Stimulated activated CD4-positive, alpha-beta T cell treated with anti-CD3 and anti-CD28 coated beads, Interleukin-4, amount 100 ng/mL, for 24 hours (primary cell): ENCODE measurements at places on chromosomes 5 and 9.

GRCh38 chr5:9428272-9428671 lies 117.6 kb downstream of the SEMA5A start:
- no peak for DNase-seq

GRCh38 chr9:20112205-20112783 lies 323.5 kb upstream of the SLC24A2 start:
- no peak for DNase-seq

DNA sequence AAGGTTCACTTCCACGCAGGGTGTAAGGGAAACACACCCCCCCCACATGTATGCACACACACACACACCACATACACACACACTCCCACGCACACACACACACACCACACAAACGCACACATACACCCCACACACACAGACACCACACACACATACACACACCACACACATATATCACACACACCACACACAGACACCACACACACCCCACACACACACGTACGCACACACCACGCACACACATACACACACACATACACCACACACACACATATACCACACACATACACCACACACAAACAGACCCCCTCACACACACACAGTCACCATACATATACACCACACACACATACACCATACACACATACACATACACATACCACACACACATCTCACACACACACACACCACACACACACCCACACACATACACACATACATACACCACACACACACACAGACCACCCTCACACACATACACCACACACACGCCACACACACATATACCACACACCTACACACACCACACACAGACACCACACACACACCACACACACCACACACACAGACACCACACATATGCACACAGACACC lies 44.3 kb upstream of the NEURL1B start:
- no peak for DNase-seq

DNA sequence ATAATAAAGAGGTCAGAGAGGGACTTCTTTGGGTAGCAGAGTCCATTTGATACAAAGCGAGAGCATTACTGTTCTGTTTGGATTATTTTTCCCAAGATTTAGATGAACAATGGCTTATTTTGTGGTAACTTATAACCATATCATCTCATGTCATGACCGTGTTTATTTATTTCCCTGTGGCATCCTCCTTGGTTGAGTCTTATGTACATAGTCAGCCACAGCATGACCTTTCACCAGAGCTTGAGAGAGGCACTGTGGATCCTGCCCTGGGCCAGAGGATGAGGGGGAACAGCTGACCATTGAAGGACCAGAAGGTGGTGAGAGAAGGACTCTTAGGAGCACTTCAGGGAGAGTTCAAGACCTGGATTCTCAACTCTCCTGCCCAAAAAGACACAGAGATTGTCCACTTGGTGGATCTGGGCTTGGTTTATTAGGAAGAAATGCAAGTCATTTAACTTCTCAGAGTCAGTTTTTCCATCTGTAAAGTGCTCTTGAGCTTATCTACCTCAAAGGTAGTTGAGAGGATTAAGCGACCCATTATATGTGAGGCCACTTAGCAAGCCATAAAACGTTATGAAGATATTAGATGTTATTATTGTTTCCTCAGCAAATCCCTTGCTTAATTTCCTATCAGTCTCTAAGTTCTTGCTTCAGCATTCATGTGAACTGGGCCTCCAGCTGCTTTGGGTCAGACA lies 51.4 kb downstream of the PPIC start:
- no peak for DNase-seq

DNA sequence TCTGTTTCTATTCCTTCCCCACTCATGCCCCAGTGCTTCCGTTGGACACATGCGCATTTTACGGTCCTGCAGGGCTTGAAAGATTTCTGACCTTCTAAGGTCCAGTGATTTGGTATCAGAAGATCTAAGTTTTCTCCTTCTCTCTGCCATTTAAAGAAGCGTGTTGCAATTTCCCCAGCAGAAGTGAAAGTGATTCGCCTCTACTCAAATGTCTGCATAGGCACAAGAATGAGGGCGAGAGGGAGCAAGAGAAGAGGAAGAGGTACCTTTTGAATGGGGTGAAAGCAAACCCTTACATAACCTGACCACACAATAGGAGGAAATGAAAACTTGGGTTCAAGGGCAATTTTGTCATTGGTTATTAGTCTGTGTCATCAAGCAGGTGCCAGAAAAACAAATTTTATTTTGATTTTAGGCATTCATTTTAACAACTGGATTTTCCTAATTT lies 31.7 kb upstream of the NR3C1 start:
- DNase-seq = peak; percentile 39

DNA sequence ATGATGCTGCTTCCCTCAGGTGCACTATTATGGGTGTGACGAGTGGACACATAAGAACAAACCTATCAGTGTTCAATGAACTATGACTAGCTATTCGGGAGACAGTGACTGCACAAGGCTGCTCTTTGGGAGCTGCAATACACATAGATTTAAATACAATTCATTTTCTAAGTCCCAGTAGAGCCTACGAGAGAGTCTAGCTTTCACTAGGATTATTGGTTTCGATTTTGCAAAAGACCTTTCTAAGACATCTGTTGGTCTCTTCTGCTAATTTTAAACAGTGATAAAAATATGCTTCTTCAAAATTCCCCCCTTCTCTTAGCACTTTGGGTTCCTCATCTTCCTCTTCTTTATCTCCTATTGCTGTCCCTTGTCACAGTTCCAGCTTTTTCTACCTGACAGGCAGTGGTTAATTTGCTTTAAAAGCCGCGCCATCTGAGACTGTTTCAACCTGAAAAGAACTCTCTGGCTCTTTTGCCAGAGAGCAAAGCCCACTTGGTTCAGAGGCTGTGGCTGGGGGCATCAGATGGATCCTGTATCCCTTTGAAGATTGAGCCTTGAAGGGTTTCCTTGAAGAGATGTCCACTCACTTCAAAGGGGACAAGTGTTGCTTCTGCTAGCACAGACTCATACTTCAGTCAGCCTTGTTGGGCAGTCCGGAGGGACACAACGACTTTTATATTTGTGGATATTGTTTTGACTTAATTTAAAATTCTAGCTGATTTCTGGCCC lies 241.5 kb downstream of the MAN2A1 start:
- no peak for DNase-seq

DNA sequence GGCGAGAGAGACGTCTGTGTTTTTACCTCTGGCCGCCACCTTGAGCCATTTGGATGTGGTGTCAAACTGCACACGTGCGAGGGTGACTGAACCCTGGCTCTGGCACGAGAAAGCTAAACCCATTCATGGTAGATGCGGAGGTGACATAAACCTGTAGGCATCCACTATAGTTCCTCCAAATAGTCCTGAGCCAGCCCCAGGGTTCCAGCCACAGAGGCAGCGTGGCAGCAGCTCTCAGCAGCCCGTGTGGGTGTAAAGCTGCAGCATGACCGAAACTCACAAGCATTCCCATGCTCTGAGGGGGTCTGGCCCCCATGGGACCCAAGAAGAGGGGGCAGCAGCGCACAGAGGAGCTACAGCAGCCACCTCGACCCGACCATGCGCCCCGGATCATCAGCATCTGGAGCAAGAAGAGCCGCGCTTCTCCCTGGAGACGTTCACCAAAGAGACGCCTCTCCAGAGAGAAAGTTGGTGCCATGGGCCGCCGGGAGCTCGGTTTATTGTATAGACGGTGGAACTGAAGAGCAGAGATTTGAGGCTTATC lies 303.8 kb upstream of the IRX4 start:
- DNase-seq = no peak

DNA sequence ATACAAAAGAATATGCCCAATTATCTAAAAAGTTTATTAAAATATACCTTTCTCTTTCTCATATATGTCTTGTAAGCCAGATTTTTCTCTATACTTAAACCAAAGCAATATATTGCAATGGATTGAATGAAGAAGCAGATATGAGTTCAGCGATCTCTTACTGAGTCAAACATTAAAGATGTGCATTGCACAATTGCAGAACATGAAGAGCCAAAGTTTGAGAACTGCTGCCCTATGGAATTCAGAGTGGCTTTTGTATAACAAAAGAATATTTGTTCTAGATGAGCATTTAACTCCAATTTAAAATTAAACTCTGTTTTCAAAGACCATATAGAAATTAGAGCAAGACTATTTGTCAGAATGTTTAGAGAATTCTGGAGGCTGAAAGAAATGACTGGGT lies 519.0 kb upstream of the DAB2 start:
- DNase-seq = no peak

- no peak for DNase-seq
Observed at GRCh38 chr5:76622076-76622475, 1.1 kb downstream of the F2RL2 start.

- no peak for DNase-seq
Observed at GRCh38 chr5:158039441-158039840, 180.5 kb upstream of the CLINT1 start.

DNA sequence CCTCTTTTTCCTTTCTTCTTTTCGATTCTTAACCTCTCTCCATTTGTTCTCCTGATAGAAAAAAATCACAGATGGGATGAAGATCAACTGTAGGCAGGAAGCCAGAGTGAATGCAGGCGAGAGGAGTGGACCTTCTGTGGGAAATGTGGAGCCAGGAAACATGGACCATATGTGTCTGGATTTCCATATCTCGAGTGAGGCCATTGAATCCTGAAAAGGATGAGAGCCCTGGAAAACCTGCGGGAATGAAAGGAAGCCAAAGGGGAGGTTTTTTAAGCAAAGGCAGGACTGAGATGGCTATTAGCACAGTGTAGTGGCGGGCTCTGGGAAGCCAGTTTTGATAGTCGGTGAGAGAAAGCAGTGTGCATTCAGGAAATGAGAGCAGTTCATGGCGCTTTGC lies 139.5 kb upstream of the C9orf72 start:
- DNase-seq = no peak
